ENCODE measurements at places on chromosomes 12 and 14. TPM values are rescaled to one million over a fixed set of nuclear protein-coding genes. Genes with fewer than 3 reads are reported as not detected.

Gene OAS2
- 35.4 TPM for total RNA-seq

- no peak overlapping the region for H3K27ac ChIP-seq
- DNase-seq = no peak
- H3K36me3 ChIP-seq = no peaks in the 10 kb centered on the region
Observed at GRCh38 chr12:82650627-82651337, 35.9 kb upstream of the TMTC2 start.

GRCh38 chr14:94052199-94052598, 26.1 kb downstream of the OTUB2 start:
- no peak overlapping the region for H3K4me3 ChIP-seq
- H3K4me1 ChIP-seq = peaks cover 22% of the 10 kb centered on the region
- H3K27ac ChIP-seq = peak overlapping the region; percentile 88
- H3K27me3 ChIP-seq = no peaks in the 10 kb centered on the region
- DNase-seq = no peak
- peaks cover 11% of the 10 kb centered on the region for H3K36me3 ChIP-seq

DNA sequence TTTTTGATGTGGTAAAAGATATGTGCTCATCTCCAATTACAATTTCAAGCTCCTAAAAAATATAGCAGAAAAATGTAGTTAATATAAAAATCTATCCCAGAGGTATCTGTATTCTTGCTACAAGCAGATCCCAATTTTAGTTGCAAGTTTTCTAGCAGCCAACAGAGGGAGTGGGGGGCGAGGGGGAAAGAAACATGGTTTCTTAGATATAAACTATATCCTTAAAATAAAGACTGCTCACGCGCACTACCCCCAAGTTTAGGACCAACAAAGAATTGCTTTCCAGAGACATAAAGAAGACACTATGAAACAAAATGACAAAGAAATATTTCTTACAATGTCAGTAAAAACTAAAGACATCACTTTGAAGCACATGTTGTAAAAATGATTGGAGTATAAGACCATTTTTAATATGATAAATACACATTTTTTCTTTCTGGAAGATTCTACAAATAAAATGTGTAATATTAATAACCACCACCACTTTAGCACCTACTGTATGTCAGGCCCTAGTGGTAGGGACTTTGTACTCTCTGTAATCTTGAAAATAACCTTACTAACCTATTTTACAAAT, 5.4 kb downstream of the MAGOHB start:
- H3K4me3 ChIP-seq = no peak overlapping the region
- no peak overlapping the region for H3K27ac ChIP-seq
- peaks cover 3% of the 10 kb centered on the region for H3K36me3 ChIP-seq
- H3K27me3 ChIP-seq = no peaks in the 10 kb centered on the region
- DNase-seq = no peak

Gene TAS2R8
- total RNA-seq = not detected

GRCh38 chr12:132545164-132545953, 55.4 kb downstream of the FBRSL1 start:
- H3K4me1 ChIP-seq = peaks cover 16% of the 10 kb centered on the region
- DNase-seq = no peak
- H3K27ac ChIP-seq = peak overlapping the region; percentile 86
- H3K4me3 ChIP-seq = no peak overlapping the region

Gene DIO3
- total RNA-seq = not detected

- H3K4me3 ChIP-seq = no peak overlapping the region
- no peaks in the 10 kb centered on the region for H3K36me3 ChIP-seq
- H3K27ac ChIP-seq = no peak overlapping the region
- peaks cover 11% of the 10 kb centered on the region for H3K27me3 ChIP-seq
- H3K4me1 ChIP-seq = no peaks in the 10 kb centered on the region
Observed at GRCh38 chr14:51561141-51561540, 90.6 kb upstream of the FRMD6 start.

- H3K27ac ChIP-seq = no peak overlapping the region
- peaks cover 55% of the 10 kb centered on the region for H3K27me3 ChIP-seq
- peaks cover 5% of the 10 kb centered on the region for H3K4me1 ChIP-seq
- no peak overlapping the region for H3K4me3 ChIP-seq
- peaks cover 8% of the 10 kb centered on the region for H3K36me3 ChIP-seq
Observed at GRCh38 chr14:104467641-104468040, 111.9 kb upstream of the C14orf180 start.

GRCh38 chr14:53855574-53855973, 101.1 kb downstream of the BMP4 start:
- H3K27me3 ChIP-seq = peaks cover 11% of the 10 kb centered on the region
- no peak for DNase-seq
- no peaks in the 10 kb centered on the region for H3K36me3 ChIP-seq
- no peaks in the 10 kb centered on the region for H3K4me1 ChIP-seq

- peaks cover 7% of the 10 kb centered on the region for H3K27me3 ChIP-seq
- H3K27ac ChIP-seq = no peak overlapping the region
Observed at GRCh38 chr12:66467932-66468331, 165.6 kb downstream of the HELB start.

Gene STYK1
- not detected for total RNA-seq

- H3K27ac ChIP-seq = peak overlapping the region; percentile 61
- peaks cover 6% of the 10 kb centered on the region for H3K36me3 ChIP-seq
- H3K4me3 ChIP-seq = no peak overlapping the region
- no peak for DNase-seq
- H3K4me1 ChIP-seq = peaks cover 28% of the 10 kb centered on the region
Observed at GRCh38 chr12:46206471-46206870, 62.4 kb downstream of the SLC38A1 start.

DNA sequence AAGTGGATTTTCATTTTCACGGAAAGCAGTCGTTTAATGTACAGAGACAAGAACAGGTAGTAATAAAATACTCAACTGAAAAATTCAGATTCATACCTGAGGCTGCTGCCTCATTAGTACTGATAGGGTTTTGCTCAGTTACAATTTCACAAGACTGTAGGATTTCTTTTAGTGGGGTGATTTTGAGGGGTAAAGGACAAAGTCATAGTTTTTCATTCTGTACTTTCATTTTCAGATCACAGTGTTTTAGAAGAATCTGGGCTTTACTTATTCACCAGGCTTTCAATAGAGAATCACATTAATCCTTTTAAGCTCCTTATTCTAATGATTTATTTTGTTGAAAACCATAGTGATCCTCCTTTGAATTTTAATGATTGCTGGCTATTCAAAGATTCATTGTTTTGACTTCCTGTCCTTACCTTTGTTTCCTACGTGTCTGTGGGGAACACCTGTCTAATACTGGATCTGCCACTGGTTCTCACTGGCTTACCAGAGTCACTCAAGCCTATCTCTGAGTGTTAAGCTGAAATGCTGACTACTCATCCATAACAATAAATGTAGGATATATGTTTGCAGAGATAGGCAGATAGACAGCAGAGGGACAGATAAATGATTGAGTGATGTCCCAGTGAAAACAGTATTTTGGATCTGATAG, 243.8 kb upstream of the NPAS3 start:
- H3K36me3 ChIP-seq = no peaks in the 10 kb centered on the region
- no peak overlapping the region for H3K27ac ChIP-seq
- no peaks in the 10 kb centered on the region for H3K27me3 ChIP-seq
- peaks cover 3% of the 10 kb centered on the region for H3K4me1 ChIP-seq
- no peak for DNase-seq
- H3K4me3 ChIP-seq = no peak overlapping the region

GRCh38 chr12:48631071-48631470, 51.0 kb downstream of the KANSL2 start:
- H3K4me1 ChIP-seq = peaks cover 3% of the 10 kb centered on the region
- H3K4me3 ChIP-seq = no peak overlapping the region
- no peak overlapping the region for H3K27ac ChIP-seq
- DNase-seq = no peak

Gene GALNT16
- total RNA-seq = 0.05 TPM

GRCh38 chr14:103284574-103285467, 49.2 kb upstream of the EIF5 start:
- peaks cover under 1% of the 10 kb centered on the region for H3K4me1 ChIP-seq
- no peak overlapping the region for H3K27ac ChIP-seq
- peaks cover 83% of the 10 kb centered on the region for H3K27me3 ChIP-seq
- H3K36me3 ChIP-seq = no peaks in the 10 kb centered on the region

DNA sequence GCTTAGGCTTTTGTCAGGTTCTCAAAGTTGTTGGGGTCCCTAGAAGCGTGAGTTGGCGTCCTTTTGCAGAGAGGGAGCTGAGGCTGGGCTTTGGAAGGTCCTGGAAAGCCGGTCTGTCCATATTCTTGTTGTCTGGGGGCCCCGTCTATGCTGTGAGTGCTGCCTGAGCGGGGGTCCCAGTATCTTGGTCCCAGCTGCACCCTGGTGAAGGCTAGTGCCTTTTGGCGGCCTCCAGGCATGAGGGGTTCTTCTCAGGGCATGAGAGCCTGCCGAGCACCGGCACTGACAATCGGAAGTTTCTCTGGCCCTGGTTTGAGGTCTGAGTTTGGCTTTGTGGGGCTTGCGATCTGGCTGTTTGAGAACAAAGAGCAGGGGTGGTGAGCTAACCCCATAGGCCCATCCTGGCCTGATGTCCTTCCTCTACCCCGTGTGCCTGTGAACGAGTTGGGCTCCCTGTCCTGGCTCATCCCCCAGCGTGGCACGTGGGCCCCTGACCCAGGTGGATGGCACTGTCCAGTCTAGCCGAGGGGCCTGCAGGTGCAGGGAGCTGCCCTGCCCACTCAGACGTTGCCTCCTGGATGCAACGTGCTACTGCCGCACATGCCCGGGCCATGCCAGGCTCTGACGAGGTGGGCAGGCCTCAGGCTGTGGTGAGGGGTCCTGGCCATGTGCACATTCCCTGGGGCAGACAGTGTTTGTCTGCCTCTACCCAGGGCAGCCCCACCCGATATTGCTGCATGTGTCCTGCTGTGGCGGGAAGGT, 3.9 kb downstream of the CEP170B start:
- DNase-seq = no peak
- H3K4me3 ChIP-seq = no peak overlapping the region
- H3K27me3 ChIP-seq = no peaks in the 10 kb centered on the region
- H3K4me1 ChIP-seq = peaks cover 6% of the 10 kb centered on the region

DNA sequence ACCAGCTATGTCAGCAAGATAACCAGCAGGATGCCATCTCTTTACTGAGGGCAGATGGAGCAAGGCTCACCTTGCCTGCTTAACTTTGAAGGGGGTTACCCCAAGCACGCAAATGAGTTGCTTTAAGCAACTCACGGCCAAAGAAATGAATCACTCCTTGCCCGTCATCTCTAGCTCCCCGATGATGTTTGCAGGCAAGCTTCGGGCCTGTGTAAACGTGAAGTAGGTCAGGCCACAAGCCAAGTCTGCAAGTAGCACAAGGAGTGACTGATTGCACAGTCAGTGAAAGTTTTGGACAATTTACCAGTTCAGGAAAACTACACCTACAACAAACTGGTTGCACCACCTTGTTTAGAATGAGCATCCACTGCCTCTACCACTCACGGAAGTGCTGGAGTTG, 699.7 kb upstream of the TBX3 start:
- no peak overlapping the region for H3K27ac ChIP-seq
- H3K4me3 ChIP-seq = no peak overlapping the region
- H3K36me3 ChIP-seq = no peaks in the 10 kb centered on the region
- H3K4me1 ChIP-seq = no peaks in the 10 kb centered on the region
- no peak for DNase-seq

- DNase-seq = no peak
- H3K4me3 ChIP-seq = no peak overlapping the region
- H3K4me1 ChIP-seq = no peaks in the 10 kb centered on the region
- peaks cover 12% of the 10 kb centered on the region for H3K27me3 ChIP-seq
- no peaks in the 10 kb centered on the region for H3K36me3 ChIP-seq
- no peak overlapping the region for H3K27ac ChIP-seq
Observed at GRCh38 chr12:32907166-32907565, 10.6 kb upstream of the PKP2 start.

- no peak for DNase-seq
- peaks cover 5% of the 10 kb centered on the region for H3K4me1 ChIP-seq
- no peak overlapping the region for H3K27ac ChIP-seq
- H3K27me3 ChIP-seq = peaks cover 8% of the 10 kb centered on the region
- H3K36me3 ChIP-seq = no peaks in the 10 kb centered on the region
Observed at GRCh38 chr14:99676657-99677056, 7.4 kb upstream of the CYP46A1 start.

Gene DHRS4
- total RNA-seq = 13.4 TPM

DNA sequence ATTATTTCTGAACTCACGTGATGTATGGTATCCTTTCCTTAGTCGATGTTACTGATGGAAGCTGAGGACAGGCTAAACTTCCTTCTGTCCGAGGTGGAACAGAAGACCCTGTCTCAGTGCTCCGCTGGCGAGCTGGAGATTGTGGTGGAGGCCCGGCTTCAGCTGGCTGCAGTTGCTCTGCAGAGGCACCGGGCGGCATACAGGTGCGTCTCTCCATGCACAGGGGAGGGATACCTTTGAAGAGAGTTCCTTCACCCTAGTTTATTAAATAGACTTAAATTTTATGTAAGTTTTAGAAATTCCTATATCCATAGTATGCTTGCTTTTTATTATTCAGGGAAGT, 186.7 kb upstream of the NEDD1 start:
- DNase-seq = no peak
- peak overlapping the region; percentile 90 for H3K4me3 ChIP-seq
- H3K27me3 ChIP-seq = no peaks in the 10 kb centered on the region
- peak overlapping the region; percentile 99 for H3K27ac ChIP-seq
- H3K4me1 ChIP-seq = no peaks in the 10 kb centered on the region

- no peak overlapping the region for H3K4me3 ChIP-seq
- H3K27me3 ChIP-seq = peaks cover 26% of the 10 kb centered on the region
- no peak for DNase-seq
Observed at GRCh38 chr12:13374793-13375192, 178.3 kb downstream of the EMP1 start.

DNA sequence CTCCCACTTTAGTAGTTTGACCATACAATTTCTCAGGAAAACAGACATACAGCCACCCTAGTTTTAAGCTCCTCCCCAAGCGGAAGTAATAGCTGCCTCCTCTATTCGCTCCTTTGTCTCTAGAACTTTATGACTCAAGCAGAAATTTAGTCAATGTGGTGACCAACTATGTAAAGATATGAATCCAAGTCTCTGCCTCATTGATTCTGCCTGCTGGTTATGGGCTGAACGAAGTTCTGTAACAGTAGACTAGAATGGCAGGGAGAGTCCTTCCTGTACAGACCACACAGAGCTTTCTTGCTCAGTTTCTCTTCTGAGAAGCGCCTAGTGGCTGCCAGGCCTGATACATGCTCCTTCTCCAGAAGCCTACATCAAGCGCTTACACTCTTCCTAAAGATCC, 19.1 kb downstream of the KICS2 start:
- no peak overlapping the region for H3K27ac ChIP-seq
- no peak for DNase-seq
- no peaks in the 10 kb centered on the region for H3K27me3 ChIP-seq
- H3K4me3 ChIP-seq = no peak overlapping the region
- no peaks in the 10 kb centered on the region for H3K36me3 ChIP-seq

Gene TXNRD1
- total RNA-seq = 47.2 TPM

DNA sequence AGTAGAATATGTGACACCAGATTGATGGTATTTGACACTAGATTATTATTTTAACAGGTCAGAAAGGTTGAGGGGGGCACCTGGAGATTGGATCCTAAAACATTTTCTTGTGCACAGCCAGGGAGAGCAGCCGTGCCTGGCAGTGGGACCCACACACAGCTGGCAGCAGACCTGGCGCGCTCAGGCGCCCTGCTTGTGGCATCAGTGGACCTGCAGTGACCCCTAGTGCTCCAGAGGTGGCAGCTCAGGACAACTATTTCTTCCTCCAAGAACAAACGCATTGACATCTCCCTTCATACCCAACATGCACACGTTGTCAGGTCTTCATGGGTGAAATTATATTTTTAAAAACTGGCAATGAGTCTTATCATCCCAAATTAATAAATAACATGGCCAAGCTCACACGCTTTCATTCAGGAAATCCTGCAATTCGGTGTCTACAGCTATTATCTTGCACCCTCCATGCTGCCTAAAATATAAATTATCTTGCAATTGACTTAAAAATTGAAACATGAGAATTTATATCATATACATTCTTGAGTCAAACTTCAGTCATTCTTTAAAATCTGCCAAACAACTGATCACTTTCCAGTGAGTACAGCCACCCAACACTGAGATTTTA, 7.7 kb upstream of the TMEM132D start:
- H3K36me3 ChIP-seq = no peaks in the 10 kb centered on the region
- no peaks in the 10 kb centered on the region for H3K27me3 ChIP-seq

All from T-helper 17 cell (primary cell).